Esophagus squamous epithelium (tissue), 5 donors: ENCODE measurements at places on chromosomes 1 and 21.
A peak's percentile ranks its signal among the peaks of the same experiment; 100 is the strongest.

DNA sequence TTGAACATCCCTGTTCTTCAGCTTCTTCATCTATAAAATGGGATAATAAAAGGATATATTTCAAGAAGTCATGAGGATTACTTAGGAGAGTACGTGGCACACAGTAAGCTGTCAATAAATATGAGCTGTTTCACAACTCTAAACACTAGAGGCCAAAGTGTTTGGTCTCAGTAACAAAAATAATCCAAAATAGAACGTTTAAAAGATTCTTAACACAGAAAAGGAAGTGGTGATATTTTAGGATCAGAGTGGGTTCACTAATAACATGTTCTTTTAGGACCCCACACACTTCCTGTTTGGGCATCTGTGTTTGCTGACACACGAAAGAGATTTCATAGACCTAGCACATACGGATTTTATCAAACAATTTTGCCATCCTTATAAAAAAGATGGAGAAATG is 32.9 kb downstream of the TNFSF18 start:
- DNase-seq, result no peak

GRCh38 chr1:159752135-159752580 is 28.6 kb upstream of the DUSP23 start:
- DNase-seq, result peak; percentile 19

DNA sequence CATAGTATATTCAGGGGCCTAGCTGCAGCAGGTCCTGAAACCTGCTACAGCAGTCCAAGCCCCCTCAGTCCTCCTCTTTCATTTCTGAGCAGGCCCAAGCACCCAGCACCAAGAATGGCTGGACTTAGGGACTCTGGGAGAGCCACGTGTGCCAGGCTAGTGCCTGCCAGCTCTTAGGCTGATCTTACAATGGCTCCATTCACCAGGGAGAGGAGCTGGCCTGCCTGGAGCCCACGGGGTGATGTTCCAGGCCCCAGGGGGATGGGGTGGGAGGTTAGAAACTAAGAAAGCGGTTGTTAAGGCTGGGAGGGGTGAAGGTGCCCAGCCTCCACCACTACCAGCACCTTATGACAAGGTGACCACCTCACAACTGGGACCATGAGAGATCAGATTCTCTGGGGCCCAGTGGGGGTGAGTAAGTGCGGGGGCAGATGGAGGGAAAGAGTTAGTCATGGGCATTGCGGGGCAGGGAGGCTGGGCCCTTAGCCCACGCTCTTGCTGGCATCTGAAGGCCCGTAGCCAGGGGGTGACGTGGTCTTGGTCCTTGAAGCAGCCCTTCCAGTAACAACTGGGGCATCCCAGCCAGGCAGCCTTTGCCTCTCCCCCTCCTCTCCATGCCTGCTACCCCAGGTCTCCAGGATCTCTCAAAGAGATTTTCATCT is 30.3 kb upstream of the CLIC4 start:
- no peak for DNase-seq

DNA sequence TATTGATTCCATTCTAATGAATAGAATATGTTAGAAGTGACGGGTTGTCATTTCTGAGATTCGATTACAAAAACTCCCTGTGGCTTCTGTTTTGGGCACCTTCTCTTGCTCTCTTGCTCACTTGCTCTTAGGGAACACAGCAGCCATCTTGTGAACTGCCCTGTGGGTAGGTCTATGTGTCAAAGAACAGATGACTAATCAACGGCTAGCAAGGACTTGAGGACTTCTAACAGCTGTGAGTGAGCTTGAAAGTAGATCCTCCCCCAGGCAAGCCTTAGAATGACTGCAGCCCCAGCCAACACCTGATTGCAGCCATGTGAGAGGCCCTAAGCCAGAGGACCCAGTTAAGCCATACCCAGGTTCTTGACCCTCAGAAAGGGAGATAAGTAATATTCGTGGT is 49.3 kb downstream of the AZIN2 start:
- DNase-seq, result no peak

GRCh38 chr1:172142324-172142723 is 278.2 kb upstream of the C1orf105 start:
- DNase-seq, result no peak
